ENCODE measurements at places on chromosomes 12 and 14.

DNA sequence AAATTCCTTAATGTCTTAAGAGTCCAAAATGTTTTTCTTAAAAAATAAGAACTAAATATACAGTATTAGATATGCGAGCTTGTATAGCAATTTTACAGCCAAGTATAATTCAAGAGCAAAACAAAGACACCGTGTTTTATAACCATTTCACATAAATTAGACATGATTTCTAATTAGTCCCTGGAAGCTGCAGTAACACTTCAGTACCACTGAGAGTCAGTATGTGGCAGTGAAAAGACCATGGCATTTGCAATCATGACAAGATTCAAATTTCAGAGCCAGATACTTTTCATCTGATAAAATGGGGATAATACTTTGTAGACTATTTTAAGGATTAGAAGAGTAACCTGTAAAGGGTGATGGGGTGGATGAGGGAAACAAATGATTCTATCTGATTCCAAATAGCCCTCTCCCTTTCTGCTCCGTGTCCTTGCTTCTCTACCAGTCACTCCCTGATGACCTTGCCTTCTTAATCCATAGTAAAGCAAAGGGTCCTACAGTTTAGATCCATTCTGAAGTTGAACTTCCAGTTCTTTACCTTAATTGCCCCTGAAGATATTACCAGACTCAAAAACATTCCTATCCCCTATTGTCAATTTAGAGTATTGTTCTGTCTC lies 145.4 kb upstream of the ABCD2 start:
- DNase-seq = no peak

- no peak for DNase-seq
These were observed 397.7 kb downstream of the PDZRN4 start for GRCh38 chr12:41585784-41586183.

DNA sequence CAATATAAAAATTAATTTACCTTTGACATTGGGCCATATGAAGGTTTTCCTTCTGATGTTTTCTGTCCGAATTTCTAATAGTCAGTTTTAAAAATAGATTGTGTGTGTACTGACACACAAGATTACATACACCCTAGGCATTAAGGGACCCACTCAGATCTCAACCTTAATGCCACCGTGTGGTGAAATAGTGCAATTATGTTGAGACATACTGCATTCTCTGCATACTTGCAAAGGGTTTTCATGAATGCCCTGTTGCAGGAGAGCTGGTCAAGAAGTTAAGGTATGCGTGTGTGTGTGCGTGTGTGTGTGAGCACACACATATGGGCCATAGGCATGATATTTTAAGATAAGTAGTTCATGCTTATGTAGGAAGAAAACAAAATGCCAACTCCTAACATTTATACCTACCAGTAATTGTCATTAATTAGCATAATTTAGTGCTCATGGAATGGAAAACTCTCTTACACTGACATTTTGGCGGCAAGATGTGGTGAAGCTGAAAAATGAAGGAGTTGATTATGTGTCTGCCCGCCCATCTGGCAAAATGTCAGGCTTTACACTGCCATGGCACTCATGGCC lies 58.8 kb downstream of the PIK3C2G start:
- no peak for DNase-seq

GRCh38 chr14:56172571-56172971 lies 54.4 kb downstream of the PELI2 start:
- DNase-seq = no peak

- no peak for DNase-seq
These were observed 12.3 kb upstream of the APOF start for GRCh38 chr12:56374726-56375597.

DNA sequence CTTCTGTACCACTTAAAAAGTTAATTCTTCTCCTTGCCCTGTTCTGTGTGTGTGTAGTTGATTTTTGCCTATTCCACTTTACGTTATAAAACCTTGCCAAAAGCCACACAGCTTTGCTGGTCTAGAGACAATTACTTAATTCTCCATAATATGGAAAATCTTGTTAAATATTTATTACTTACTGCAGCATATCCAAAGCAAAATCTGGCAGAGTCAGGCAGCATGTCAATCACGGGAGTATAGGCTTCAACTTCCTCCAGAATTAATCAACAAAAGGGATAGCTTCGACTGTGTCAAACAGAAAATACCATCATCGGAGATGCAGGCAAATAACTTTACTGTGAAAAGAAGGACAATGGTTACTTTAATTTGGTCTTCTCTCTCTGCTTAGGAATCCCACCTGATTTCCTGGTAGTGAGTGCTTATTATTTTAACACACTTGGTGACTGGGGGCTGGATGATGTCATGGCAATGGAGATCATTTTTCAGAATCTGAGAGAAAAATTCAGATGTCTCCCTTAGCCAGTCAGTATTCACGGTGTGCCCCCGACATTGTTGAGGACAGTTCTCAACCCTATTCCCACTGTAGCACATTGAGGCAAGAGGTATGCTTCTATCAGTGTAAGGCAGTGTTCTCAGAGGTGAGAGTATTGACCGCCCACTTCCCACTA lies 3.7 kb upstream of the MSRB3 start:
- DNase-seq = no peak

DNA sequence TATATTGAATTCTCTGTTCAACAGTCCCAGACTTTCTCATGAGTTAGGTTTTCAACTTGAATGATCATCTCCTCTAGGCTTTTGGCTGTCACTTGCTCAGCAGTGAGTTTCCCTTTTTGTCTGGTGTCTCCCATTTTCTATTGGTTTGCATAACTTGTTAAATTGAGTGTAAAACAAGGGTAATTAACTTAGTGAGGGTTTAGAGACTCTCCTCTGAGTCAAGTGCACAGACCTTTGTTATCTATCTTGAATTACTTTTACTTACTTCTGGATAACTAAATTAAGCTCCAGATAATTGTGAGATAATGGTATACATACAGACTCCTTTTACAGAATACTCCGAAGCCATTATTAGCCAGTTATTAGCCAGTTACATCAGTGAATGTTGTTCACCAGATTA lies 22.0 kb downstream of the MLXIP start:
- DNase-seq = no peak

- no peak for DNase-seq
These were observed 1.5 kb downstream of the BMAL2 start for GRCh38 chr12:27334042-27334720.

- DNase-seq = no peak
These were observed 30.8 kb downstream of the RPS6KA5 start for GRCh38 chr14:91029456-91030217.

DNA sequence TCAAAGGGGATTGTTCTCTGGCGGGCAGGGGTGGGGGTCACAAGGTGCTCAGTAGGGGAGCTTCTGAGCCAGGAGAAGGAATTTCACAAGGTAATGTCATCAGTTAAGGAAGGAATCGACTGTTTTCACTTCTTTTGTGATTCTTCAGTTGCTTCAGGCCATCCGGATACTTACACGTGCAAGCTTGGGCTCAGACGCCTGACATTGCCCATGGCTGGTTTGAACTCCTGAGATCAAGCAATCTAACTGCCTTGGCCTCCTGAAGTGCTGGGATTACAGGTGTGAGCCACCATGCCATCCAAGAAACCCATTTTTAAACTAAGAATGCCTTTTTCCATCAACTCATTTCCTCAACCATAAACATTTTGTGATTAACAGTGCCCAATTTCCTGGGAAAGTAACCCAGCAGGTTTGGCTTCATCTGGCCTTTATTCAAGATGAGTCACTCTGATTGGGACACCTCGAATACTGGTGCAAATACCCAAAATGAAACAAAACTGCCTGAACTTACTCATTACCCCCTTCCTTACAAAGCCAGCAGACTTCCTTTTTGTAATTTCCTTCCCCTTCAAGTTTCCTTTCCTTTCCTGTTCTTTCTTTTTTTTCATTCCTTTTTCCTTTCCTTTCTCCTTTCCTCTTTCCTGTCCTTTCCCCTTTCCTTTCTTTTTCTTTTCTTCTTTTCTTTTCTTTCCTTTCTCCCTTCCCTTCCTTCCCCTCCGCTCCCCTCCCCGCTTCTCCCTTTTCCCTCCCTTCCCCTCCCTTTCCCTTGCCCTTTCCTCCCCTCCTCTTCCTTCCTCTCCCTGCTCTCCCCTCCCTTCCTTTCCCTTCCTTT lies 10.2 kb upstream of the RNASE10 start:
- DNase-seq = no peak

DNA sequence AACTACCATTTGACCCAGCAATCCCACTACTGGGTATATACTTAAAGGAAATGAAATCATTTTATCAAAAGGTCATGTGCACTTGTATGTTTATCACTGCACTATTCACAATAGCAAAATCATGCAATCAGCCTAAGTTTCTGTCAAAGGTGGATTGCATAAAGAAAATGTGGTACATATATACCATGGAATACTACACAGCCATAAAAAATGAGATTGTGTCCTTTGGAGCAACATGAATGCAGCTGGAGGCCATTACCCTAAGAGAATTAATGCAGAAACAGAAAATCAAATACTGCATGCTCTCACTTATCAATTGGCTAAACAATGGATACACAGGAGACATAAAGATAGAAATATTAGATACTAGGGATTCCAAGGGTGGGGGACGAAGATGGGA lies 27.4 kb downstream of the MED6 start:
- no peak for DNase-seq

DNA sequence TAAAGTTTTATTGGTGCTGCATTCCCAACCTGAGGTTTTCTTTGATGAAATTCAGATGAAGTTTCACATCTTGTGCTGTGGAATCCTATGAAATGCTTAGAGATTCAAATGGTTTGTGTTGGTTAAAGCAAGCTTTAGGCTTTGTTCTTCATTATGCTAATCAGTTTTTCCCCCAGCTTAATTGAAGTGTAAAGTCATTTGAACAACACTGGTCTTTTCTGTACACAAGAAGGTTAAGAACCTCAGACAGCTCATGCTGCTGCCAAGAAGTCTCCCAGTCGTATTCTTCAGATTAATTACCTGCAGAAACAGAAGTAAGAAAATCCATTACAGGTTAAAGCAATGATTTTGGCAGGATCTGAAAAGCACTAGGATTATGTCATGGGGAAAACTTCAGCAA lies 48.9 kb downstream of the EML1 start:
- no peak for DNase-seq

DNA sequence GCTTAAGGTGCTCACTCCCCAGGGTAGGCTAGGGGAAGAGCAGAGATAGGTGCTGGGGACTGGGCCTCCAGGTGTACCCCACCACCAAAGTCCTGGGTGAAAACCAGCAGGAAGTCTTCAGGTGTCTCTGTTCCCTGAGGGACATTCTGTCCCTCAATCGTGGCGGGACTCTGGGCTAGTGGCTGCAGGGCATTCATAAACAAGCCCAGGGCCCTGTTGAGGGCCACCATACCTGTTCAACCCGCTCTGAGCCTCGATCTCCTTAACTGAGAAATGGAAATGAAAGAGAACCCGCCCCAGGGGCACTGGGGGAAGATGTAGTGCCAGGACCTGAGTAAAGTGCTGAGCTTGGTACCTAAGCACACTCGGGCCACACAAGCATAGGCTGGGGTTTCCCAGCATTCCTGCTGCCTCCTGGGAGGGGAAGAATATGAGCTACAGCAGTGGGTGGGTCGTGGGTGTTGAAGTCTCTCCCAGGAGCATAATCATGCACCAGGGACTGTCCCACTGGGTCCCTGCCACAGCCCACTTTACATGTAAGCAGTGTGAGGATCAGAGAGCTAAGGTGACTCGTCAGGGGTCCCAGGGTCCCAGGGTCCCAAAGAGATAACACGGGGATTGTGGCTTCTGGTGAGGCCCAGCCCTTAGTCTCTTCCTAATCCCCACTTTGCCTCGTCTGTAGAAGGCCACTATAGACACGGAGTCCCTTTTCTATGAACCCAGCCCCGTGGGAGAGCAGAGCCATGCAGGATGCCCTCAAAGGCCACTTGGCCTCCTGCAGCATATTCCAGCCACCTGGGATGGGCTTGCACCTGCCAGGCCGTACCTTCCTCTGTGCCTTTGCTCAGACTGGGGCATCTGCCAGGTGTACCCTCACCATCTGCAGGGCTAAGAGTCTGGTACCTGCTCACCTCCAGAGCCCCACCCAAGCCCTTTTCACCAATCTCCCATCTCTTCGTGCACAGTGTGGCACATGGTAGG lies 14.4 kb downstream of the FAM222A start:
- no peak for DNase-seq

DNA sequence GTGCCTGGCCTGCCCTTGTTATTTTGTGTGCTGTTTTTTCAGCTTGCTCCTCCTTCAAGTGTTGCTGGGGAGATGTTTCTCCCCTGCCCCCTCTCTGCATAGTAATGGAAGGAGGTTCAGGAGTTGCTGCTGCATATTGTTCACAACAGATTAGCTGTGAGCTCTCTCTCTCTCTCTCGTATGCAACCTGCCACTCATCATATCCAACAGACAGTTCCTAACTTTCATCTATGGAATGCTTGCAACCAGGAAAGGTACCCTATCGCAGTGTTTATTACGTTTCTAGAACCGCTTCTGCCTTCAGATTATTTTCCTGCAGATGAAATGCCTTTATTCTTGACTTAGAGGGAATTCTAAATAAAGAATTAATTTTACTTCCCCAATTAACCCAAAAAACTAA lies 372.9 kb downstream of the RMST start:
- no peak for DNase-seq

GRCh38 chr14:22502007-22502406 lies 87.0 kb downstream of the DAD1 start:
- no peak for DNase-seq

- DNase-seq = no peak
These were observed 232.1 kb downstream of the MON2 start for GRCh38 chr12:62698701-62699101.

DNA sequence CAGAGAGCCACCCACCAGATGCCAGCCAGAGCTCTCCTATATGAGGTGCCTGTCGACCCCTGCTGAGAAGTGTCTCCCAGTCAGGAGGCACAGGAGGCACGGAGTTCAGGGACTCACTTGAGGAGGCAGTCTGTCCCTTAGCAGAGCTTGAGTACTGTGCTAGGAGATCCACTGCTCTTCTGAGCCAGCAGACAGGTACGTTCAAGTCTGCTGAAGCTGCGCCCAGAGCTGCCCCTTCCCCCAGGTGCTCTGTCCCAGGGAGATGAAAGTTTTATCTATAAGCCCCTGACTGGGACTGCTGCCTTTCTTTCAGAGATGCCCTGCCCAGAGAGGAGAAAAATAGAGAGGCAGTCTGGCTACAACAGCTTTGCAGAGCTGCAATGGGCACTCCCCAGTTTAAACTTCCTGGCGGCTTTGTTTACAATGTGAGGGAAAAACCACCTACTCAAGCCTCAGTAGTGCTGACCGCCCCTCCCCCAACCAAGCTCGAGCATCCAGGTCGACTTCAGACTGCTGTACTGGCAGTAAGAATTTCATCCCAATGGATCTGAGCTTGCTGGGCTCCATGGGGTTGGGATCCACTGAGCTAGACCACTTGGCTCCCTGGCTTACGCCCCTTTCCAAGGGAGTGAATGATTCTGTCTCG lies 146.7 kb upstream of the USP15 start:
- no peak for DNase-seq

DNA sequence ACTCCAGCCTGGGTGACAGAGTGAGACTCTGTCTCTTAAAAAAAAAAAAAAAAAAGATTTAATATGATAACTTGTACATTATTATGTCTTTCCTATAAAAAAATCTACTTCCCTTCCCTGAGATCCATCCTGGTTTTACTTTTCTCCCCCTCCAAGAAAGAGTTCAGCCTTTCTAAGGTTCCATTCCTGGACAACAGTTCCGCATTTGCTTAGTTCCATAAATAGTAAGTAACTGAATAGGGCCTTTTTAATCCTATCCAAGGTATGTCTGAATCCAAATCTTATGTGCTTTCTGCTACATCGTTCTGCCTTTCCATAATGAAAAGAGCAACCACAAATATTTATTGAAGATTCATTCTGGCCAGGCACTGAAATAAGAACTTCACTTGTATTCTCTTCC lies 187.8 kb downstream of the DACT1 start:
- DNase-seq = no peak

GRCh38 chr12:126667339-126667738 lies 1599.6 kb upstream of the TMEM132C start:
- DNase-seq = no peak

- DNase-seq = no peak
These were observed 147.5 kb upstream of the C14orf180 start for GRCh38 chr14:104431929-104432541.
